NCI-H187 (cell line): ENCODE measurements at places on chromosomes 6 and 20.

DNA sequence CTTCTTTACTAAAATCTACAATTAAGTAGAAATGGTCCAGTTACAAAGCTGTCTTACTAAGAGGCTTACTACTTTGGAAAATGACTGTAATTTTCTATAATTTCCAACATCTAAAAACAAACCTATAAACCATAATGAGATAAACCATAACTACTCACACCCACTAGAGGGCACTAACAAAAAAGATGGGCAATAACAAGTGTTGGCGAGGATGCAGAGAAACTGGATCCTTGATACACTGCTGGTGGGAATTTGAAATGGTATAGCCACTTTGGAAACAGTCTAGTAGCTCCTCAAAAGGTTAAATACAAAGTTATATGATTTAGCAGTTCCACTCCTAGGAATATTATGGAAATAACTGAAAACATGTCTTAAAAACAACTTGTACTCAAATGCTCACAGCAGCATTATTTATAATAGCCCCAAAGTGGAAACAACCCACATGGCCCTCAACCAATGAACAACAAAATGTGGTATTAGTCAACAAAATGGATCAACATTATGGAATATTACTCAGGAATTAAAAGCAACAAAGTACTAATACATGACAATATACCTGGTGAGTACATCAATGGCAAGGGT lies 50.6 kb downstream of the GJA10 start:
- no peak for DNase-seq

DNA sequence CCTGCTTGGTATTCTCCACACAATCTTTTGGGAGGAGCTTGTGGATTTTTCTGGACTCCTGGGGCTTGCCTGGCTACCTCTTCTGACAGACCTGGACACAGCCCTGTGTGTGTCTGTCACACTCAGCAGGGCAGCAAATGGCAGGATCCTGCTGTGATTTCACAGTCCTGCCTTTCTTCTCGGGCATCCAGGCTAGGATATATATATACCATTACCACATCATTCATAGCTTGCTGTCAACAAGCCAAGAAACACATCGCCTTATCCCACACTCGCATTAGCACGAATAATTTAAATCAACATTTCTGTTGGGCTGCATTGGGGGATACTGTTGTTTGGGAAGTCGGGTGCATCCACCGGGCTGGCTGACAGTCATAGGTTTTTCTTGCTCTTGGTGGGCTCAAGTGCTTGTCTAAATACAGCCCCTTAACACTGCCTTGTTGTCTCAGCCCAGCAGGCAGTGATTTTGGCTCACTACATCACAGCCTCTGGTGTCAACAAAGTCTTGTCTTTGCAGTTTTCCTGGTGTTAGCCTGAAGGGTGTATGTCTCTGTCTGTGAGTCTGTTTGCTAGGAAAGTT lies 154.9 kb upstream of the FERMT1 start:
- DNase-seq = no peak

DNA sequence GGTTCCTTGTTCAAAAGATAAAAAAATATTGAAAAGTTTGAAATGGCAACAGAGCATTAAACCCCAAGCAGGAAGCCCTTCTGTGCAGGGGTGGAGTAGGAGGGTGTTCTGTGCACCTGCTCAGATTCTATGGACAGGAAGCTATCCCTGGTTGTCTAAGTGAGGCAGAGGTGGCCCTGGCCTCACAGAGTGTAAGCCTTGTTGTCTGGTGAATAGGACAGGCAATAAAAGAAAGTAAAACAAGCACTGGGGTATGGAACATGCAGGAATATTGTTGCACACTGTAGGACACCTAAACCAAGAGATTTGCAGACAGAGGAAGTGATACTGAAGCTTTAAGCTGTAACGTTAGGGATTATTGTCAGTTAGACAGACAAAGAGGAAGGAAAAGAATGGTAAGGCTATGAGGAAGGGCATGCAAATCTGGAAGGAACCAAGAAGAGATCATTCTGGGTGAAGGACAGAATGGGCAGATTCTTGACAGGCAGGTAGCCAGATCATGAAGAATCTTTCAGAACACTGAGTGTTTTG lies 66.8 kb downstream of the TBC1D7 start:
- DNase-seq = no peak

DNA sequence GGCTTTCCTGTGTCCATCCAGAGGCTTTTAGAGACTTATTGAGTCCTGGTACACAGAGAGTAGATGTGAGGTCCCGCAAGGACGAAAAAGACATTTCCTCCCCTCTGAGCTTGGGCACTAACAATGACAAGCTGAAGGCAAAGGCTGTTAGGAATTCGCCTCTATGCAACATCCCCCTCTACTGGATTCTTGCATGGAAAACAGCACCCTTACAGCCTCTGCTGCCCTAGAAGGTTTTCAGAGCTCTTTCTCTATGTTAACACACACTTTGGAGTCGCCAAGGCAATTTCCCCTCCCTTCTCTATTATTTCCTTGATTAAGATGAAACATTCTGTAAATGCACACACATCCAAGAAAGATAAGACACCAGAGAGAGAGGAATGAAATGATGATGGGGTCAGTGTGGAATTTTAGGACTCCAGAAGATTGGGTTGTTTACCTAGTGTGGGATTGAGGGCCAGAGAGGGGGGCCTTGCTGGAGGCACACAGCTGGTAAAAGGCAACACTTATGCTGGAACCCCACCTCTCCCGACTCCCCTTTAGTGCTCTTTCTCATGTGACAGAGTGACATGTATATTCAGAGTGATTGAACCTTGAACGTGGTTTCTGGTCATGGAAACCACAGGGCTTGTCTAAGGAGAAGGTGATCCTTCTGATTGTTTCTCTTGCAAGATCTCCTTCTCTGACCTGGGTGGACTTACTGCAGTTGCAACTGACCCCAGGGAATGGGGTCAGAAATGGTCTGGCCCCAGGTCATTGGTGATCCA lies 300.7 kb downstream of the CLIC5 start:
- DNase-seq = peak; percentile 46

DNA sequence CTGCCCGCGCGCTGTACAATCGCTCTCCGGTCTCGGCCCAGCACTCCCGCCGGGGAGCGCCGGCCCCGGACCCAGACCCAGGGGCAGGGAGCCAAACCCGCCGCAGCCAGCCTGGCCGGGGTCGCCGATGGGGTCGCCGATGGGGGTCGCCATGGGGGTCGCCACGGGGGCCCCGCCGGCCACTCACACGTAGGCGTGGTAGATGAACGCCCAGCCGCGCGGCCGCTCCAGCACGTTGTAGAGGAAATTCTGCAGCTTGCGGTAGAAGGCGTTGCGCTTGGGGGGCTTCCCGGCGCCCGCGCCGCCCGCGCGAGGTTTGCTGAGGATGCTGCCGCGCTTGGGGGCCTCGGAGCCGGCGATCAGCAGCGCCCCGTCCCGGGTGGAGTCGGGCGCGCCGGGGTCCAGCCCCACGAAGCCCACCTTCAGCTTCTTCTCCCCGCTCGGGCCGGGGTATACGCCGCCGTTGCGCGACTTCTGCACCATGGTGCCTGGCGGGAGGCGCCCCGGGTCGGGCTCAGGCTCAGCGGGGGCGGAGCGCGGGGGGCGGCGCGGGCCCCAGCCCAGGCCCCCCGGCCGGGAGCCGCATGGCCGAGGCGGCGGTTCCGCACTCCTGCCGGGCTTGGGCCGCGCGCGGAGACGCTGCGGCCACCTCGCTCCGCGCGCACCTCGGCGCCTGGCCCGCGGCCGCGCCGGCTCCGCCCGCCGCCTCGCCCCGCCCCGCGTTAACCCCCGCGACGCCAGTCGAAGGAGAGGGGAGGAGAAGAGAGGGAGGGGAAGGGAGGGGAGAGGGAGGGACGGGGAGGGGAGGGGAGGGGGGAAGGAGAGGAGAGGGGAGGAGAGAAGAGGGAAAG lies at the start of gene KCNQ2:
Gene KCNQ2 (minus strand): TSS at position 675 of the 851 bp plus-strand sequence. CDS start 192 bp downstream, at position 483.
- DNase-seq = no peak

DNA sequence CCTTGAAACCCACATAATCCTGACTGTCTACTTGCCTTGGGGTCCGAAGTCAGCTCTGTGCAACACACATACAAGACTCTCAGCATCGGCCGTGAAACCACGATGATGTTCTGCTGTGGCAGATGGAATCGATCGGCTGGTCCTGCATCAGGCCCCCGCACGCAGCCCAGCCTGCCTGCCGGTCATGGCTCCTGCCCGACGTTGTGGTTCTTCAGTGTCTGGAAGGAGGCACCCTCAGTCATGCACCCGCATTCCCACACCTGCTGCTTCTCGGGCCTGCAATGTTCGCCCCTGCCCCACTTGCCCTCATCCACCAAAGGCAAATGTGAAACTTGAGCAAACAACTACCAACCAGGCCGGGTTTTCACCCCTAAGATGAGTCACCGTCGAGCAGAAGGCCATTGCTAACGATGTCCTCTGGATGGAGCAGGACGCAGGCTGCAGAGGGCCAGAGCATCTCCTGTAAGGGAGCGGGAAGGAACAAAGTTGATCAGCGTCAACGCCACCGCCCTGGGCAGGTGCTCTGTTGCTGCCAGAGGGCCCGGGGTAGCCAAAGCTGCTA lies 128.9 kb upstream of the PDE10A start:
- DNase-seq = no peak

- no peak for DNase-seq
Observed at GRCh38 chr6:118198746-118199145, 291.7 kb downstream of the SLC35F1 start.

DNA sequence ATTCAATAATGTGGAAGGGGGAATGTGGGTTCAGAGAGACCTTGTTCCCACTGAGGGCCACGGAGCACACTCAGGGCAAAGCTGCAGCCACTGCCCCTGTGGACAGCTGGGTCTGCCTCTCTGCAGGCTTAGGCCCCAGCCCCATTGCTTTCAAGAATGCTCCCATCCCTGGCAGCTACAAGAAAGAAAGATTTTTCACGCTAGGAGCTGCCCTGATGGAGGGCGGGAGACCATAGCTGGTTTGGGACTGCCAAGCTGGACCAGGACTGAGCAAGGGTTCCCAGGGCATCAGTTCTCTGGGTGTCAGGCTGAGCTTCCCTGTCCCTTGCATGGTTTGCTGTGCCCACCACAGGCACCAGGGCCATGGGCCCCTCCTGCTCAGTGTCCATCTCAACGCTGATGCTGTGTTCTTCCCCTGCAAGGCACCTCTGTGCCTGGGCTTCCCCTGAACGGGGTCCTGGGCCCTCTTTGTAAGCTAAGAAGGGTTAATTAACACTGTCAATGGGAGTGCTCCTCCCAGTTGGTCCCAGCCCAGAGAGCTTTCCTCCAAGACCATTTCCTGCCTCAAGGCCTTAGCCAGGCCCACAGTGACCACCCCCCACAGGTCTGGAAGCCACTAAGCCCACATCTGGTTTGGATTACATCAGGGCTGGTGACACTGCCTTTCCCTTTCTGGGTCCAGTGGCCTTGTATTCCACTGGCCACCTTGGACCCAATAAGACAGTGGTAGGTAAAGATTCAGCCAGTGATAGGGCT lies 8.4 kb downstream of the FOXS1 start:
- DNase-seq = no peak

DNA sequence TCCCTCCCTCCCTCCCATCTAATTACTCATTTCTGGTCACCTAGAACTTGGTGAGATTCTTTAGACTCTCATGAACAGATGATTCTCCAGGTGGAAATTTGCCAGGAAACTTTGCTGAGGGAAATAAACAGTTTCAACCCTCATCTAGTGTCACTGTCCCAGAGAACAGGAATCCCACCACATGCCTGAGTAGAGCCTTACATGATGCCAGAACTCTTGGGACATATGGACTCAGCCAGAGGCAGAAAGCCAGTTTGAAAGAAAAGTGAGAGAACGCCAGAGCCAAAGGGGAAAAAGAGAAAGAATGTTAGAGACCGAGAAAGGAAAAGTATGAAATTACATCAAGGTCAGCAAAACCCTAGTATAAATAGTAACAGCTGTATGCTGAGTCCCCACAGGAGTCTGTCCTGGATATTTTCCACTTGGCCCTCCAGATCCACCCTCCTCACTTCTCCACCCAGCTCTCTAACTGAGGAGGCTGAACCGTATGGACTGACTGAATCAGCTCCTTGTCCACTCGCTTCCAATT lies 127.5 kb upstream of the COL21A1 start:
- no peak for DNase-seq
